ENCODE measurements at places on chromosomes 3 and 15.

- H3K4me1 ChIP-seq: peaks cover 12% of the 10 kb centered on the region
- peaks cover 38% of the 10 kb centered on the region for H3K27me3 ChIP-seq
- H3K36me3 ChIP-seq: peaks cover 4% of the 10 kb centered on the region
- peak; percentile 68 for DNase-seq
- H3K4me3 ChIP-seq: peak within 1 kb of the TSS; percentile 94
Observed at GRCh38 chr3:45841757-45842491, at the start of gene LZTFL1. Gene LZTFL1 (minus strand): TSS chr3:45842119. CDS start chr3:45841991, 128 bp downstream.

DNA sequence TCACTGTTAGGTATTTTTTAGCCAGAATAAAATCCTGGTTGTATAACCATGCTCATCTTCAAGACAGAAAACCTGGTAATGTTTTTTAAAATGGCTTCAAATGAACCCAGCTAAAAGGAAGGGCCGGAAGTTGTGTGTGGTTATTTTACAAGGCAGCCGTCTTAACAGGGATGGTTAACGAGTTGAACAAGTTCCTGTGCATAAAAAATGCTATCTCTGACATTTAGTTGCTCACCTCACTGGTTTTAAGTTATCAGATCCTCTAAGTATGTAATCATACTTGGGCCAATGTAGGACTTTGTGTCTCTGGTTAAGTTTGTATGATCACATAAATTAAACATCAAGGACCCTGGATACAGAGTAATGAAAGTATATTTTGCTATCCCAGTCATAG is 2.1 kb downstream of the ATP11B start:
- no peaks in the 10 kb centered on the region for H3K36me3 ChIP-seq
- H3K27me3 ChIP-seq: no peaks in the 10 kb centered on the region
- peak overlapping the region; percentile 87 for H3K4me3 ChIP-seq
- H3K27ac ChIP-seq: peak overlapping the region; percentile 90

DNA sequence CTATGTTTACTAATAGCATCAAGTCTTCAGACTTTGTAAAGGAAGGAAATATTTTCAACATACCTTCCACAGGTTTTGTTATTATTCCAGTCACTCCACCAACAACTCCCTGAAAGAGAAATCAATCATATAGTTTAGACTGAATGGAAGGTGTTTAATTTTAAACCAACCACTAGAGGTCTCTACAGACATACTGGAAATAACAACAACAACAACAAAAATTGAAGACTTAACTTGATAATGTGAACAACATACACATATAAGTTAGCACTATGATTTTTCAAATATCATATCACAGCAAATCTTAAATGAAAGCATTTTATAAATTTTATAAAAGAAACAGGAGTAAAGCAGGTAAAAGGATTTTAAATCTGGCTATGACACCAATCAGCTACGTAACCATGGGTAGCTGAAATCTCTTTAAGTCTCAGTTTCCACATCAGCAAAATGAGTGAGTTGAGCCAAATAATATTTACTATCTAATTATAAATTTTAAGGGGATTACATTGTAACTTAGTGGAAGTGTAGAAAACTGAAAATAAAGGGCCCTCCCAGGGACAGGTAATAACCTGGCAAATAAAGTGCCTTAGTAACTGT is 188.2 kb downstream of the VPS13C start:
- no peaks in the 10 kb centered on the region for H3K4me1 ChIP-seq
- no peak overlapping the region for H3K27ac ChIP-seq
- H3K27me3 ChIP-seq: no peaks in the 10 kb centered on the region
- H3K4me3 ChIP-seq: no peak overlapping the region
- DNase-seq: no peak
- H3K36me3 ChIP-seq: peaks cover 4% of the 10 kb centered on the region

DNA sequence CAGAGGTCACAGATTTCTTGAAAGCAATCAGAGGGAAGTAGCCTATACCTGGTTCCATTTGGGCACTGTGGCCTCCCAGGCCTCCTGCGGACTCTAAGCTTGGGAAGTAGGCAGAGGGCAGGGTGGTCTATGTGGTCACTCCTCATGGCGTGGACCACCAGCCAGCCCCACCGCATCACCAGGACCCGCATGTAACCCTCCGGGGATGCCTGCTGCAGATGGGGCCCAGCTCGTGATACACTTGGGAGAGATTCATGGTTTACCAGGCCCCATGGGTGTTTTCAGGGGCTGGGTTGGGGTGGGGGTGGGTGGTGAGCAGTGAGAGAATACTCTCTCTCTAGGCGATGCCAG is 123.7 kb downstream of the ASB7 start:
- H3K4me3 ChIP-seq: no peak overlapping the region
- DNase-seq: peak; percentile 29
- no peaks in the 10 kb centered on the region for H3K27me3 ChIP-seq
- H3K36me3 ChIP-seq: no peaks in the 10 kb centered on the region
- H3K27ac ChIP-seq: no peak overlapping the region
- peaks cover 2% of the 10 kb centered on the region for H3K4me1 ChIP-seq

GRCh38 chr3:80643421-80643820 is 875.6 kb upstream of the ROBO1 start:
- no peak overlapping the region for H3K4me3 ChIP-seq
- H3K27me3 ChIP-seq: no peaks in the 10 kb centered on the region
- H3K27ac ChIP-seq: no peak overlapping the region
- H3K4me1 ChIP-seq: no peaks in the 10 kb centered on the region
- H3K36me3 ChIP-seq: no peaks in the 10 kb centered on the region
